ENCODE measurements at places on chromosomes 1 and 21.

GRCh38 chr1:197675583-197676208, 99.6 kb downstream of the DENND1B start:
- peak; percentile 69 for DNase-seq

DNA sequence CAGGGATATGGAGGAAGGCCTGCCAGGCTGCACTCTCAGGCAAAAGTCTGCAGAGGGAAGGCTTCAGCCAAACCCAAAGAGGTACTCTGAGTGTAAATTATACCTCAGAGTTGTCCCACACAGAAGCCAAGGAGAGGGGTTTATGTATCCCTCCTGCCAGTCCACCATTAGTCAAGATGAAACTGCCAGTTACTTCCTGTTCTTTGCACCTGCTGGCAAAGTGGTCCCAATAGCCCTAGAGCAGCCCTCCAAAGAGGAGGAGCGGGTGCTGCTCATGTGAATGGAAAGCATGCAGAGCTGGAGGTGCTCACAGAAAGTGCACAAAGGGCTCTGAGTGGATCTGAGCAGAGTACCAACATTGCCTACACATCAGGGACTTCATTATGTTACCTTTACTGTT, 37.1 kb upstream of the MCOLN3 start:
- no peak for DNase-seq

- DNase-seq = no peak
These were observed 305.6 kb downstream of the KCTD3 start for GRCh38 chr1:215872658-215873057.

DNA sequence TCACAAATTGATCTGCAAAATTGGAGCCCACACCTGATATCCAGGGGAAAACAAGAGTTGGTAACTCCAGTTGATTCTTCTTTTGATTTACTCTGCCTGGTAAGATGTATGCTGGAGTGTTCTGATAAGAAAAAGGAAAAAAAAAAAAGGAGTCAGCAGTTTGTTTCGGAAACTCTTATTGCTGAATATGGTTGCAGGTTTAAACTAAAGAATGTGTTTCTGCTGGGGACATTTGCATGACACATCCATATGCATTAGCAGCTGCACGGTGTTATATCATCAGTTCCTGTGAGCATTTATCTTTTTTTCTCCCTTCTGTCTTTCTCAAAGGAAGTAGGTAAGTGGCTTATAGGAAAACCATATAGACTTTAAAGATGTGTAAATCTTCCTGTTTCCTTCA, 418.5 kb upstream of the ESRRG start:
- no peak for DNase-seq

DNA sequence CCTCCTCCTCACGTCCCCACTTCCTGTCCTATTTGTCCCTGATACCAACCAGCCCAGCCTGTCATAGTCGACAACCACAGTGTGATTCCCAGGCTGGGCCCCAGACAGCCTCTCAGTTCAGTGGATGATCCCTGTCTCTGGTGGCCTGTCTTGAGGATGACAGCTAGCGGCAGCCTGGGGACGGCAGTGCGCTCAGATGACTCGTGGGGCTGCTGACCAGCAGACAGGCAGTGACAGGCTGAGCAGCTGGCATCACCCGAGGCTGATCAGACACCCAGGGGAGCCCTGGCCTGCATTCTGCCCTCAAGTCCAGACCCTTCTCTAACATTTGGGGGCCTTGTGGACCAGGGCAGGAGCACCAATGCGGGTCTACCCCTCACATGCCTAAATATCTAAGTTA, 21.0 kb downstream of the NKAIN1 start:
- no peak for DNase-seq

- no peak for DNase-seq
These were observed 105.2 kb downstream of the EDEM3 start for GRCh38 chr1:184649451-184649888.

- peak; percentile 78 for DNase-seq
These were observed 89.6 kb downstream of the LEPR start for GRCh38 chr1:65509912-65510680.

DNA sequence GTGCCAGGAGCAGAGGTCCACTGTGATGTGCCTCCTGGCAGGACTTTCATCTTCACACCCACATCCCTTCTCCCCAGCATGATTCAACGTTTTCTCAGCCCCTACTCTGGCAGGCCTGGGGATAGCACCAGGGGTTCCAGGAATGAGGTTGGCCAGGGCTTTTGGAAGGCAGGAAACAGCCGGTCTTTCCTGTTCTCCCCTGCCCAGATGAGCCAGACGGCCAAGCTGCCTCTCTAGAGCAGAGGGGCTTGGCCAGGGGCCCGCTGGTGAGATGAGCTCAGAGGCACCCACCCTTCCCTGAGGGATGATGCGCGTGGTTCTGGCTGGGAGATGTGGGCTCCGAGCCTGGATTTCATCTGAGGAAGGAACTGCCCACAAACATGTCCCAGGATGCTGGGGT, 4.3 kb upstream of the MFAP2 start:
- DNase-seq = no peak

- DNase-seq = no peak
These were observed 58.4 kb downstream of the ZNF281 start for GRCh38 chr1:200351425-200351824.

- DNase-seq = no peak
These were observed 46.1 kb downstream of the NPHS2 start for GRCh38 chr1:179529482-179530195.

GRCh38 chr21:45262616-45263015, 25.1 kb downstream of the POFUT2 start:
- no peak for DNase-seq
